ENCODE measurements at places on chromosomes 12 and 14. TPM values are rescaled to one million over a fixed set of nuclear protein-coding genes. Genes with fewer than 3 reads are reported as not detected.

Gene UBE3B
- polyA plus RNA-seq = 24.8 TPM

Gene LTBR
- 70.6 TPM for polyA plus RNA-seq

Gene POU6F1
- polyA plus RNA-seq = 13.4 TPM

Gene GALNT16
- 4.3 TPM for polyA plus RNA-seq

Gene CLEC4D
- 0.33 TPM for polyA plus RNA-seq

Gene CCNT1
- polyA plus RNA-seq = 35.6 TPM

Gene ZDHHC22
- 0.54 TPM for polyA plus RNA-seq

Gene KRT71
- not detected for polyA plus RNA-seq

Gene PIP4K2C
- polyA plus RNA-seq = 38.0 TPM

Gene KCNH3
- polyA plus RNA-seq = 6.2 TPM

Gene CLEC2A
- not detected for polyA plus RNA-seq

Data from left renal cortex interstitium (tissue), 4 donors.